Vagina (tissue), 2 donors: ENCODE measurements at places on chromosomes 6 and 20.
A peak's percentile ranks its signal among the peaks of the same experiment; 100 is the strongest.

- DNase-seq, result no peak
Measured at GRCh38 chr20:54668271-54669039, 193.1 kb downstream of the DOK5 start.

- DNase-seq, result no peak
Measured at GRCh38 chr6:33673851-33674250, 37.6 kb downstream of the UQCC2 start.

GRCh38 chr20:3164043-3164762 is 4.5 kb upstream of the FASTKD5 start:
- DNase-seq, result no peak

DNA sequence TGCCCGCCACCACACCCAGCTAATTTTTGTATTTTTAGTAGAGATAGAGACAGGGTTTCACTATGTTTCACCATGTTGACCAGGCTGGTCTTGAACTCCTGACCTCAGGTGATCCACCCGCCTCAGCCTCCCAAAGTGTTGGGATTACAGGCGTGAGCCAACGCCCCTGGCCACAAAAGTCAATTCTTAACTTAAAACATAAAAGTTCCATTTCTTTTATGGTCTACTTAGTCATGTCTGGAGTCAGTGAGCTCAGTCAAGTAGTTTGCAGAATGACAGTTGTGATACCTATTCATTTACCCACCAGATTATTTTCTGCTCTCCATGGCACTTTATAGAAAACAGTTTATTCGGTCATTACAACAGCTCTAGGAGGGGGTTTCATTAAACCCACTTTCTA is 103.1 kb upstream of the ESR1 start:
- DNase-seq, result no peak

DNA sequence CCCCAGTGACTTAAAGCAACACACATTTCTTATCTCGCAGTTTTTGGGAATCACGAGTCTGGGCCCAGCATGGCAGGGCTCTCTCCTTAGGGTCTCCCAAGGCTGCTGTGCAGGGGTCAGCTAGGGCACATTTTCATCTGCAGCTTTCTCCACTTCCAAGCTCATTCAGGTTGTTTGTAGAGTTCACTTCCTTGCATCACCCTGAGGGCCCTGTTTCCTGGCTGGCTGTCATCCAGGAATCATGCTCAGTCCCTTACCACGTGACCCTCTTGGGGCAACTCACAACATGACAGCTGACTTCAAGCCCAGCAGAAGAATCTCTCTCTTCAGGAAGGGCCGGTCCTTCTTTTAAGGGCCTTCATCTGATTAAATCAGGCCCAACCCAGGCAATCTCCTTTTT is 21.3 kb downstream of the SNAP25 start:
- no peak for DNase-seq

- DNase-seq, result no peak
Measured at GRCh38 chr20:4961746-4962145, 39.6 kb downstream of the SLC23A2 start.

- no peak for DNase-seq
Measured at GRCh38 chr6:3259491-3259958, 778 bp downstream of the PSMG4 start.

- DNase-seq, result no peak
Measured at GRCh38 chr6:55379895-55380294, 52.6 kb downstream of the GFRAL start.

DNA sequence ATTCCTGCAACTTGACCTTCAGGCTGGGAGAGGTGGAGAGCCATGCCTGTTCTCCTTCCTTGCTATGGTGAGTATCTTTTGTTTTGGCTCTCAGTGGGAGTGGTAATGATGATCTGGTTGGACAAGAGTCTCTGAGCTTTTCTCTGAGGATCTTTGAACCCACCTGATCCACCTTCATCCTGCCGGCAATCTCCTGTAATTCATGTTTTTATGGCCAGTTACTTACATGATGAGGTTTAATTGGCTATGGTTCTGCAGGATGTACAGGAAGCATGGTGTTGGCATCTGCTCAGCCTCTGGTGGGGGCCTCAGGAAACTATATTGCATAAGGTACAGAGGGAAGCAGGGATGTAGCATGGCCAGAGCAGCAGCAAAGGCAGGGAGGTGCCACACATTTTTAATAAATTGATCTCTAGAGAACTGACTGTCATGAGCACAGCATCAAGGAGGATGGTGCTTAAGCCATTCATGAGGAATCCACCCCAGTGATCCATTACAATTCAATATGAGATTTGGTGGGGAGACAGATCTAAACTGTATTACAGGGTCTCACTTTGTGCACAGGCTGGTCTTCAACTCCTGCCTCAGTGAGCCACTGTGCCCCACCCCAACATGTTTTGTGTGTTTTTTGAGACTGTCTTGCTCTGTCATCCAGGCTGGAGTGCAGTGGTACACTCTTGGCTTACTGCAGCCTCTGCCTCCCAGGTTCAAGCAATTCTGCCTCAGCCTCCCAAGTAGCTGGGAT is 10.0 kb downstream of the HSPA1B start:
- DNase-seq, result no peak

DNA sequence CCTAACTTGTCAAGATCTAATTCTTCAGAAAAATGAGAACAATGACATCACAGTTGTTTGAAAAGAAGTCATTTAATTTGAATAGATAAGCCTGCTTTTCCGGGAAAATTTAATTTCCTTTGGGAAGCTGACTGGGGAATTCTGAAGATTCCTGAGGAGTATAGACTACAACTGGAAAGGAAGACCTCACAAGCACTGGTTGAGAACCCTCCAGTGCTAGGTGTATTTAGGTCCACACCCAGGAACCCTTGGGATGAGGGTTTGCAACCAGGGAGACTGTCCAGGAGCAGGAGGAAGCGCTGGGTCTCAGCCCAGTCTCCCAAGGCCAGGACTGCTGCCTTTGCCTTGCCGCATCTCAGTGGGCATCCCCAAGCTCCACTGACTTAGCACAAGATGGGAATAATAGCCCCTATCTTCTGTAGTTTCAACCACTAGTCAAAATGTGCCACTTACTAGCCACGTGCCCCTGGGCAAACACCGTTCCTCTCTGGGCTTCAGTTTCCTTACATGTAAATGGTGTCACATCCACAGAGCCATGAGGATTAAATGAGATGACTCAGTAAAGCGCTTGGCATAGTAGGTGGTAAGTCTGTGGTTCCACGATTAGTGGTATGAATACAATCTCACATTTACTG is 6.9 kb upstream of the CD93 start:
- DNase-seq, result no peak

DNA sequence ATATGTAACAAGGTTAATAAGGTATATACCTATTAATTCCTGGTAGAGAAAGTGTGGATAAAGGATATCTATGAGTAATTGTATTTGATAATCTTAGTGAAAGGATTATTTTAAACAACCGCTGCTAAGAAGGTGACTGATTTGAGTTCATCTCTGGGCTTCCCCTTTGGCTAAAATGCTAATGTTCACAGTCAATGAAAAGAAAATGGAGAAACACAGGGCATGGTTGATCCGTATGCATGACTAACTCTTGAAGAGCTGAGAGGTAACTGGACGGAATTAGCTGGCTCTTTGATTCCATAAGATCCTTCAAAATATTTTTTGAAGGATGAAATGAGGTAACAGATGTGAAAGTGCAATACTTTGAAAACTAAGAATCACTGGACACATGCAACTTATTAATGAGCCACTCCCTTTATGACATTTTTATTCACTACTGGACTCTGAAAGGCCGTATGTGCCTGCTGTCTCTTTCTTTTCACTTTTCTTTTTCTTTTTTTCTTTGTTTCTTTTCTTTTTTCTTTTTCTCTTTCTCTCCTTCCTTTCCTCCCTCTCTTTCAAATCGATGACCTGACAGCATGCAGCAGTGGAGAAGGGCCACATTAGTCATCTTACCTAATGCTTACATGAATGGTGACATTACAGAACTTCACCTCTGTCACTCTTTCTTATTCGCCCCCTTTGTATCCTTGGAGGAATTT is 464.6 kb downstream of the CDKAL1 start:
- DNase-seq, result no peak

DNA sequence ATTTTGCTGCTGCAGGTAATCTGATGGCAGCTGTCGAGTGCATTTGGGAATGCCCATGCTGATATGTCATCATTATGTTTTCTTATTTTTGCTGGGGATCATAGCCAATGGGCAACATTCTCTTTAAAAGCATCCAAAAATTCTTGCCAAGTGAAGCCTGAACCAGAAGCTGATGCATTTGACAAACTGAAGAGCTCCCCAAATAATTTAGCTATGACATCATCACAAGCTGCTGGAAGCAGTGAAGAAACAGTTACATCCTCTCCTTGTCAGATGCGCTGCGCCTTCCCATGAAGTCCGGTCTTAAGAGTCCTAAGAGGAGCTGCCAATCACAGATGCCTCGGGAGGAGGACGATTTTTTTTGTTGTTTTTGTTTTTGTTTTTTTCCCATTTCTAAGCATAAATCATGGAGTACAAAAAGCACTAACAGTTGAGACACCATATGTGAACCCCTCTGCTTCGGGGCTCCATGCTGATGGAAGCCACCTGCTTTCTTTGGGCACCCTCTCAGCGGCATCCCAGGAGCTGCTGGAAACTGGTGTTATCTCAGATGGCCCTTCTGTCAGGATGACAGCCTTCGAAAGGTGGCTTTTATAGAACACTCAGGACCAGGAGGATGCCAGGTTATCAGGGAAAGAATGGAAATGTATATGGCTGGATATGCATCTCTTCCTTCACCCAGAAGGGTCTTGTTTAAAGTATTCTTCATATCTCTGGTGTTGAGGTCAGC is 56.1 kb upstream of the FOXQ1 start:
- no peak for DNase-seq

- DNase-seq, result no peak
Measured at GRCh38 chr6:20427856-20428255, 26.2 kb downstream of the E2F3 start.

- DNase-seq, result peak; percentile 56
Measured at GRCh38 chr6:169933251-169933821, 181.9 kb downstream of the ERMARD start.

- DNase-seq, result no peak
Measured at GRCh38 chr6:166664135-166664534, 37.1 kb upstream of the RPS6KA2 start.

- no peak for DNase-seq
Measured at GRCh38 chr6:44545224-44545623, 157.7 kb downstream of the CDC5L start.

DNA sequence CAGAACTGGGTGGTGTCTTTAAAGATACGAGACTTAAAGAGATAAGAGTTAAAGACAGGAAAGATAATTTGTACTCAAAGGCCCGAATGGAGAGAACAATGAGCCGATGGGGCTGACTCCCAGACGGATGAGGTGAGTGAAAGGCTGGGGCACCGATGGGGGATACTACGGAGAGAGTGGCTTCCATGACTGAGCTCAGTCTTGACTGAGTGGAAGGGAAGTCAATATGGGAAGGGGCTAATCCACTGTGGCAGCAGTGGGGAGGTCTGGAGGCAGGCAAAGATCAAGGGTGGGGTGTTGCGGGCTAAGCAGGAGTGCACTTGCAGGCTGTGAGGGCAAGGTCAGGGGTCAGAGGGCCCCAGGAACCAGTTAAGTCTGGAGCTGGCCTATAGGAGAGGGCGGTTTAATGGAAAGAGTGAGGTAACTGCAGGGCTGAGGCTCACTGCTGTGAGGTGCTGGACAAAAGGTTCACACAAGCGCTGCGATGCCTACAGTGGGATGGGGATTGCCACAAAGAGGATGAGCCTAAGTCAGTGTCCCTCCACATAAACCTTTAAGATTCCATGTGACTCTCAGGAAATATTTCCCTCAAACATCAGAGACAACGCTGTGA is 42.1 kb downstream of the FAXC start:
- no peak for DNase-seq

GRCh38 chr6:144746902-144747469 is 461.9 kb downstream of the UTRN start:
- DNase-seq, result no peak

DNA sequence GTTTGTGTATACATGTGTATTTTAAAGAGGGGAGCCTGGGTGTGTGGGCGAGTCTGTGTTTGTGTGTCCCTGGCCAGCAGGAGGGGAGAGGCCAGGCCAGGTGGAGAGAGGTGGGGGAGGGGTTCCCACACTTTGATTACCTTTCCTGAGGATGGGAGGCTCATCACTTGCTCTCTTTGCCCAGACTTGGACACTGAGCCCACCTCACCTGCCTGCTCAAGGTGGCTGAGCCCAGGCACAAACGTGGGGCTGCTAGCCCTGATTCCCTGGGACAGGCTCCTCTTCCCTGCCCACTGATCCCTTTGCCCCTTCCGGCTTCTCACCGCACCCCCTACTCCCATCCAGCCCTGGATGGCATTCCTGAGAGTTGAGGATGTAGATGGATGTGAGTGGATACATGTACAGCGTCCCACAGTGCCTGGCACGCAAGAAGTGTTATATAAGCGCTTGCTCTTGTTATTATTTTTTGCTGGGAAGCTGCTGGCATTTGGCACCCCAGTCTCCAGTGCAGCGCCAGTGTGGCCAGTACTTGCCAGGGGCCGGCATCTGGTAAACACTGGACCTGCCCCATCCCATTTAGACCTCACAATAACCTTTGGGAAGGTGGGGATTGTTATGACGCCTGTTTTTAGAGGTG is 2.7 kb downstream of the CEBPB start:
- DNase-seq, result no peak

DNA sequence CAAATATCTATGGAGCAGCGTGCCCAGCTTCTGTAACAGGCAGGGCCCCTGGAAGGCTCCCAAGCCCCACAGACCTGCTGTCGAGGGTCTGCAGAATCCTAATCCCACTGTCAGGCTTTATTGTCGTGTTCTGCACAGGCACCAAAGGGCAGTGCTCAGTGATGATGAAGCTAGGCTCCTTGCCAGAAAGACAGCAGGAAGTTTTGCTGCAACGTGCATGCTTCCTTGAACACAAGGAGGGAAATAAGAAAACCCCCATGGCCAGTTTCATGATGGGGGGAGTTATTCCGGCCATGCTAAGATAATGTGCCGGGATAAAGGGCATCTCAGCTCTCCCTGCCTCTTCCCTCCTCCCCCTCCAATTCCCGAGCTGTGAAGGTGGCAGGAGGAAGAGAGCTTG is 109.4 kb upstream of the KCNG1 start:
- DNase-seq, result no peak

DNA sequence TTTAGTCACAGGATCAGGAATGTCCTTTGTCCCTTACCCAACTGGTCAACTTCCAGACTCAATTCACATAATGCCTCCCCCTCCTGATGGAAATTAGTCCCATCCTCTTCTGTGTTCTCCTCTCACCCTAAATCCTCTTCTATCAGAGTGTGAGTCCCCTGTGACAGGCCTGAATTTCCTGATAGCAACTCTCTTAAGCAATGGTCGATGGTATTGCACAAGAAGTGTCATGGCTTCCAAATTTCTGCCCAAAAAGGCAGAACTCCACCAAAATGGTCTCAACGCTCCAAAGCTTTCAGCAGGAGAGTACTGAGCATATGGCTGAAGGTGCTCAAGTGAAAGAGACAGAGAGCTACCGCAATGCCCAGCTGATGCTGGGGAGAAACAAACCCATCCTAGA is 2.4 kb downstream of the PREP start:
- no peak for DNase-seq
